Skeletal muscle cell (primary cell): ENCODE measurements at places on chromosomes 4 and X.

GRCh38 chr4:56511098-56511497, 5.5 kb downstream of the ARL9 start:
- DNase-seq, result no peak

DNA sequence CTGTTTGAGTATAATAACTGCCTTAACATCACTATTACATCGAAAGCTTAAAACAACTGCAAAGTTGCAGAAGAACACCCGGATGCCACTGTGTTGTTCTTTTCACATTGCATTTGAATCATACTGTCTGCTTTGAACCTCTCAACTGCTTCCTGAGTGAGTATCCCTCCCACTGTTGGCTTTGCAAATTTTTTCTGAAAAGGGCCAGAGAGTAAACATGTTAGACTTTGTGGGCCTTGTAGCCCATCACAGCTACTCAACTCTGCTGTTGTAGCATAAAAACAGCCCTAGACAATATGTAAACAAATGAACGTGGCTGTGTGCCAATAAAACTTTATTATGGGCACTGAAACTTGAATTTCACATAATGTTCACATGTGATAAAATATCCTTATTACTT, 76.1 kb downstream of the NSG1 start:
- DNase-seq, result no peak

DNA sequence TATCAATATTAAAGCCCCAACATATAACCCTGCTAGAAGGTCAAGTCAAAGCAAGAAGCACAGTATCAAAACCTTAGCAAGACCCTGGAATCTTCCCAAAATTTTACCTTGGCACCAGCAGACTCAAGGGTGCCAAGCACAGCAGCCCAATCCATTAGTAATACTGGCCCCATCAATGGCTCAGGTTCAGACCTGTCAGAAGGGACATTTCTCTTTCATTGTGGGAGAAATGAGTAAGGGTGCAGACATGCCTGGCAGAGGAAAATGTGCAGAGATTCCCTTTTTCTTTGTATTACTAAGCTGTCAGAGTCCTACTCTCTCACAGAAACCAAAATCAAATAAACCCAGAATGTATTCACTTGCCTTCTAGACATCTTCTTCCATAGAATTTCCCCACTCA, 203.9 kb downstream of the EVC2 start:
- no peak for DNase-seq

DNA sequence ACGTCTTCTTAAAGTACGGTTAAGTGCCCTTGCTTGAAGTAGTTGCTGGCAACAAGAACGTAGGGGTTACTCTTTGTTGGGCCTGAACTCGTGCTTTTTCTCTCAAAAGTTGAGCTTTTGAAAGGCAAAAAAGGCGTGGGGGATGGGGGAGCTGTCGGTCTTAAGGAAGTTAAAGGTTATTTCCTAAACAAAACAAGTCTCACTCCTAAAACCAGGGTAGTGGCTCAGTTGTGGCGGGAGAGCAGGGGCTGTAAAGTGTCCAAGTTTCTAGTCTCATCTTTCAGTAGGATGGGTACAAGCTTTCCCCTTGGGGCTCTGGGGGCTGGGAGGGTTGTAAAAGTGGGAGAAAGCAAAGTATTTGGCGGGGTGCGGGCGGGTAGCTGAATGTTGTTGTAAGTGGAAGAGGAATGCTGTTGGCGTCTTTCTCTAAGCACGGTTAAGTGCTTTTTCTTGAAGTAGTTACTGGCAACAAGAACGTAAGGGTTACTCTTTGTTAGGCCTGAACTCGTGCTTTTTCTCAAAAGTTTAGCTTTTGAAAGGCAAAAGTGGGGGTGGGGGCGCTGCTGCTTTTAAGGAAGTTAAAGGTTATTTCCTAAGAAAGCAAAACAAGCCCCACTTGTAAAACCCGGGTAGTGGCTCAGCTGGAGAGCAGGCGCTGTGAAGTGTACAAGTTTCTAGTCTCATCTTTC, 904 bp upstream of the WDR1 start:
- DNase-seq, result no peak

DNA sequence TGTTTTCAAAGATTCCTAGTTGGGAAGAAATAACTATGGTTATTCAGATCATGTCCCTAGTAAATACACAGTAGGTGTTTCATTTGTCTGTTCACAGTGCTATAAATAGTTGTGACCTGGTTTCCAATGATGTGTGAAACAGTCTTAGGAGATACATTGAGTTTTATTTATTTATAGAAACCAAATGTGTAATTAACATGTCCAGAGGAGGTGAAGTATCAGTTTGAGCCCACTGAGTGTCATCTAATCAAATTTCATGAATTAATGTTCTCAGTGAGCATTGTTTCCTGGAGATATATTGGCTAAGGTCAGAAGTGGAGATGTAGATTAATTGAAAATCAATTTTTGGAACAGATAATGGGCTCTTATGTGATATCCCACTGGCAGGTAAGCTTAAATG, 996.3 kb downstream of the FSTL5 start:
- DNase-seq, result no peak

DNA sequence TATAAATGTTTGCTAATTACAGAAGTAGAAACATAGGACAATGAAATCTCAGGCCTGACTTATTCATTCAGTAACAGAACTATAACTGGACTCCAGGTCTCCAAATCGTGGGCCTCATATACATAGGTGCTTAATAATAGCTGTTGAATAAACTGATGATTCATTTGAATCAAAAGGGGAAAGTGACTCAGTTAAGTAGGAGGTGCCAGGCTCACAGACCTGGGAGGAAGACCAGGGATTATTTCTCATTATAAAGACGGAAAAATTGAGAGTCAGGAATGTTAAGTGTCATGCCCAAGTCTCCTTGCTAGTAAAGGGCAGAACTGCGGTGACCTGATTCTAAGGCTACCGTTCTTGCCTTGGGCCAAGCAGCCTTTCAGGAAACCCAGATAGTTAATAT, 131.5 kb downstream of the HS3ST1 start:
- no peak for DNase-seq

DNA sequence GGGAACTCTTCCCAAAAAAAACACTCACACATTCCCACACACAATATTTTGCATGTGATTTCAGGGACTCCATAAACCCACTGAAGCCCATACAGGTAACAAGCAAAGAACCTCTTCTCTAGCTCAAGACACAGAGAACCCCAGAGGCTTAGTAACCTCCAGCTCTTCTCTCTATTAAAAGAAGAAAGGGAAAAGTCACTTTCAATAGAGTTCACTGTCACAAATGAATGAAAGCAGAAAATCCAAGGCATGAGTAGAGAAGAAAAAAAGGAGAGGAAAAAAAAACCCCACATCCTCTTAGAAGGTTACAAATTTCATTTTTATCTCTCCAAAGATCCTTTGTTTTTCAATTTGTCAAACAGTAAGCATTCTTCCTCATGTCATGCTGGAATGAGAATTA, 30.7 kb upstream of the DCLK2 start:
- no peak for DNase-seq

DNA sequence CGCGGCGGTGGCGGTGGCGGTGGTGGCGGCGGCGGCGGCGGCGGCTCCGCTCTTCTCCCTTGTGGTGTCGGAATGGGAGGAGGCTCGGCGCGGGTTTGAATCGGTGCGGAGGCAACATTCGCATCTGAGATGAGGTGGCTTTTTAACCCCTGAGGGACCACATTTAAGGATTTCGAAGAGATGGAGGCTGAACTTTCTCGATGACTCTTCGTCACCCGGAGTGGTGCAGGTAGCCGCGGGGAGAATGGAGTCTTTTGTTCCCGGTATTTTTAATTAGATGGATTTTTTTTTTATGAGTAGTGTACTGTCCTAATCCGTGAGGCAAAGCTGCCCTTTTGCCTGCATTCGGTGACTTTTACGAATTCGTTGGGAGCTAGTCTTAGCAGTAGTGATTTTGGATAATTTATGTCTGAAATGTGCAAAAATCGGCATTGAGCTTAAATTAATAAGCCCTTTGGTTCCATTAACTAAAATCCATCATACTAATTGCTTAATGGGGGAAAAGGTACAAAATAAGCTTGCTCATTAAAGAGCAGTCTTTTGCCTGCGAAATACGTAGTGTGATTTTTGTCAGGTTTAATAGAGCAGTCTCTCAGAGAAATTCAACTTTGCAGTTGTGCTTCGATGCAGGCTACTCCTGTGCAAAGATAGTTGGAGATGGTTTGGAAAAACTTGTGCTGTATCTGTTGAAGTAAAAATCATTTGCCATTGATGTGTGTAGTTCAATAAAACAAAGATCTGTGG, 206.2 kb downstream of the TENM3 start:
- no peak for DNase-seq
